ENCODE measurements at places on chromosomes 1 and 21. TPM values are rescaled to one million over a fixed set of nuclear protein-coding genes. Genes with fewer than 3 reads are reported as not detected.

Gene REN
- total RNA-seq: not detected

Gene CCDC30
- total RNA-seq: 1.8 TPM

Gene APOBEC4
- not detected for total RNA-seq

Gene S100A14
- not detected for total RNA-seq

Gene DIO1
- not detected for total RNA-seq

Gene FCRLA
- not detected for total RNA-seq

Gene ZNF326
- 23.5 TPM for total RNA-seq

Gene CAMTA1
- 43.1 TPM for total RNA-seq

Gene KIF2C
- total RNA-seq: 70.5 TPM

Gene BSND
- total RNA-seq: not detected

Gene HTR6
- not detected for total RNA-seq

Gene KIF14
- total RNA-seq: 17.0 TPM

Gene AJAP1
- not detected for total RNA-seq

Gene NECTIN4
- not detected for total RNA-seq

Gene ELOA
- total RNA-seq: 43.0 TPM

Gene LCE3E
- not detected for total RNA-seq

Gene OLFML3
- 0.27 TPM for total RNA-seq

Gene ANKRD65
- total RNA-seq: not detected

Gene GPR3
- 0.32 TPM for total RNA-seq

Gene ZNF496
- total RNA-seq: 7.2 TPM

Gene LCE1D
- total RNA-seq: not detected

Gene TMEM79
- total RNA-seq: 8.5 TPM

Gene TRNP1
- 0.32 TPM for total RNA-seq

Gene ZZZ3
- 43.5 TPM for total RNA-seq

Gene EFHD2
- 149 TPM for total RNA-seq

Gene ADAMTS5
- total RNA-seq: not detected

Gene FCRL1
- total RNA-seq: not detected
